ENCODE measurements at places on chromosomes 11 and 22. TPM values are rescaled to one million over a fixed set of nuclear protein-coding genes. Genes with fewer than 3 reads are reported as not detected.

GRCh38 chr11:69297787-69298266 lies 3.9 kb downstream of the MYEOV start:
- no peak for DNase-seq

GRCh38 chr11:47434011-47434786 lies 8.0 kb upstream of the PSMC3 start:
- DNase-seq = no peak

- no peak for DNase-seq
These were observed 33.9 kb downstream of the ENDOD1 start for GRCh38 chr11:95123556-95123955.

DNA sequence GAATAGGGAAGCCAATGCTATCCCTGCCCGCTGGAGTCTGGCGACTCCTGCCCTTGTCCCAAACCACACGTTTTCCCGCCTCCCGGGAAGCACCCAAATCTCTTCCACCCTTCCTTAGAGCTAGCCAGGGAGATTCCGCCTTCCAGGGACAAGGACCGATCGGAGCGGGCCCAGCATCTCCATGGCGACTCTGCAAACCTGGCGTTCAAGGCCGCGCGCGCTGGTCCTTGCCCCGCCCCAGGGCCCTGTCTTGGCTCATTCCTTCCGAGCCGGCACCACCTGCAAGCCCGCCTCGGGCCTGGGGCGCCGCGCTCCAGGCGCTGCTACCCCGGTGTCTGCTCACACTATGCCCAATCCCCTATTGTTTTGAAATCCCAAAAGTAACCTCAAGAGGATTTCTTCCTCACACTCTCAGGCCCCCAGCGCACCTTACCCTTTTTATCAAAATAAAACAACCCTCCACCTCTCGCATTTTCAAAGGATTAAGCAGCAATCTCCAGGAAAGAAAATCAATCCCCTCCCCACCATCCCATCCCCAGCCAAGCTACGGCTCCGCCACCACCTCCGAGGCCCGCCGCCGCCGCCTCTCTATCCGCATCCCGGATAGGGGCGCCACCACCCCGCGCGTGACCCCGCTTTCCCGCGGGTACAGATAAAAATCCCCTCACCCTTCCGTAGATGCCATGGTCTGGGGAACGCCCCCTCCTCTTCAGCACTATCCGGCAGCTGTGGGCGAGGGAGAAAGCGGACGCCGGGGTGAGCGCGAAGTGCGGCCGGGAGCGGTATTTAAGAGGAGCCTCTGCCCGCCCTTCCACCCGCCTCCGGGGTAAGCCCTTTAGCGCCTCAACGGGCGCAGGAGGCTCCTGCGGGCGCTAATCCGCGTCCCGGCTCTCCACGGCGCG lies 825 bp downstream of the SLC1A2 start:
- DNase-seq = no peak

- no peak for DNase-seq
These were observed 29.3 kb downstream of the CLPB start for GRCh38 chr11:72405009-72405408.

XKR3 gene
- not detected for polyA plus RNA-seq

OPCML gene
- polyA plus RNA-seq = 70.3 TPM

UBQLN3 gene
- polyA plus RNA-seq = not detected
